ENCODE measurements at places on chromosomes 6 and 20. TPM values are rescaled to one million over a fixed set of nuclear protein-coding genes. Genes with fewer than 3 reads are reported as not detected.
A peak's percentile ranks its signal among the peaks of the same experiment; 100 is the strongest.

- DNase-seq = no peak
These were observed 11.6 kb downstream of the TMEM30A start for GRCh38 chr6:75273009-75273408.

- DNase-seq = peak; percentile 39
These were observed 206.4 kb upstream of the SUPT3H start for GRCh38 chr6:45584127-45584526.

- no peak for DNase-seq
These were observed 91.1 kb upstream of the PTPN1 start for GRCh38 chr20:50418890-50419642.

SRMS gene
- not detected for total RNA-seq

PXT1 gene
- 0.48 TPM for total RNA-seq

DNA sequence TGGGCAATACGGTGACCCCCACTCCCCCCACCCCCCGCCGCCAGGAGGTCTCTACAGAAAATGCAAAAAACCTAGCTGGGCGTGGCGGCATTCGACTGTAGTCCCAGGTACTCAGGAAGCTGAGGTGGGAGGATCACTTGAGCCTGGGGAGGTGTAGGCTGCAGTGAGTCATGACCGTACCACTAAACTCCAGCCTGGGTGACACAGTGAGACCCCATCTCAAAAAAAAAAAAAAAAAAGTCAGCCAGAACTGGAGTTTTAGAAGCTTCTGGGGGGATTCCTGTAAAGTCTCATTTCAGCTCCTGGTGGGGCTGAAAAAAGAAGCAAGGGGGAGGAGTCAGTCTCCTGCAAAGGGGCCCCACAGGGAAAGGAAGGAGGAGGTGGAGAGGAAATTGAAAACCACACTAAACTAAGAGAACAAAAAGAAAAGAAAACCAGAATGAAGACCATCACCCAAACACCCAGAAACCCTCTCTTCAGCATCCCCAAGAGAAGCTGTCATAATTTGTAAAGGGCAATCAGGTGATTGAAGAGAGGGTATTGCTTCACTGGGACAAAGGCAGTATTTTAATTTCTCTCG lies 50.4 kb downstream of the NOL4L start:
- DNase-seq = no peak

- no peak for DNase-seq
These were observed 36.2 kb downstream of the SNX5 start for GRCh38 chr20:17932396-17932795.

GRCh38 chr6:32551410-32551809 lies 21.3 kb upstream of the HLA-DRB5 start:
- DNase-seq = no peak

ATP9A gene
- total RNA-seq = 3.8 TPM

FRS3 gene
- total RNA-seq = 10.5 TPM
